ENCODE measurements at places on chromosomes 6 and 20.

DNA sequence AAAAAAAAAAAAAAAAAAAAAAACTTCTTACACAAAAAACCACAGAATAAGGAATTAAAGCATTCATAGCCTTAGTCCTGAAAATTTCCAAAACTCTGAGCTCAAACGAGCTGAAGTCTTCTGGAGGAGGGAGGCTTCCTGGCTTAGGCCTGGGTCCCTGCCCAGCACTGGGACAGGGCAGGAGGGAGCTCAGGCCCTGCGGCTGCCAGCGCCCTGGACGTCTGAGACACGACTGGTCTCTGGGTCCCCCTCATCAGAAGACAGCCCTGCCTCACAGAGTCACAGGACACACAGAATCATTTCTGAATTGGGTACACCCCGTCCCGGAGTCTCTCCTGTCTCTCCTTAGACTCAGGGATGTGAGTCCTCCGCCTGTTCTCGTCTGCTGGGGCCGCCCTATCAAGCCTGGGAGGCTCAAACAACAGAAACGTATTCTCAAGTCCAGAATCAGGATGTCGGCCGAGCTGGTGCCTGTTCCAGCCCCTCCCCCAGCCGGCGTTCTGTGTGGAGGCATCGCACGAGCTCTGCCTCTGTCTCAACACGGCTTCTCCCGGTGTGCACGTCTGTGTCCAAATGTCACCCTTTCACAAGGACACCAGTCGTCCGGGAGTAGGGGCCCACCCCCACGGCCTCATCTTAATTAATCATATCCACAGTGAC, 39.4 kb downstream of the ZBTB46 start:
- DNase-seq: no peak

- no peak for DNase-seq
These were observed 12.5 kb downstream of the GNL1 start for GRCh38 chr6:30543821-30544220.

GRCh38 chr6:70051197-70052124, 185.1 kb downstream of the COL19A1 start:
- DNase-seq: no peak

GRCh38 chr6:165081944-165082532, 227.4 kb downstream of the C6orf118 start:
- no peak for DNase-seq

DNA sequence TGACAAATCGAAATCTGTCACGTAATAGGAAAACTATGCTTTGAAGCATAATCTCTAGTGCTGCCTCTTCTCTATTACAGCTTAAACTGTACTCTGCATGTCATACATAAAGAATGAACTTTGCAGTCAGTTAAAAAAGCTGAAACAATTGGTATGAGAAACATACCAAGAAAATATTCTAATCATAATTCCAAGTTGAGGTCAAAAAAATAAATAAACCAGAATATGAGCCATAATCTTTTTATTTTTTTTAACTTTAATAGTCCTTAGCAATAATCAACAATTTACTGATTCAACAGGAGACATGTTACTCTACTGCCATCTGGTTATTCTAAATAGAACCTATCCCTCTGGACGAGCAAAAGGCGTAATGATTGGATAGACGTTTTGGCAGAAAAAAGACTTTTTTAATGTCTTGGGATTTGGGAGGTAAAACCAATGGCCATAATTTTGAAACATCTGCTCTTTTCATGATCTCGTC, 224.4 kb upstream of the FLRT3 start:
- no peak for DNase-seq

DNA sequence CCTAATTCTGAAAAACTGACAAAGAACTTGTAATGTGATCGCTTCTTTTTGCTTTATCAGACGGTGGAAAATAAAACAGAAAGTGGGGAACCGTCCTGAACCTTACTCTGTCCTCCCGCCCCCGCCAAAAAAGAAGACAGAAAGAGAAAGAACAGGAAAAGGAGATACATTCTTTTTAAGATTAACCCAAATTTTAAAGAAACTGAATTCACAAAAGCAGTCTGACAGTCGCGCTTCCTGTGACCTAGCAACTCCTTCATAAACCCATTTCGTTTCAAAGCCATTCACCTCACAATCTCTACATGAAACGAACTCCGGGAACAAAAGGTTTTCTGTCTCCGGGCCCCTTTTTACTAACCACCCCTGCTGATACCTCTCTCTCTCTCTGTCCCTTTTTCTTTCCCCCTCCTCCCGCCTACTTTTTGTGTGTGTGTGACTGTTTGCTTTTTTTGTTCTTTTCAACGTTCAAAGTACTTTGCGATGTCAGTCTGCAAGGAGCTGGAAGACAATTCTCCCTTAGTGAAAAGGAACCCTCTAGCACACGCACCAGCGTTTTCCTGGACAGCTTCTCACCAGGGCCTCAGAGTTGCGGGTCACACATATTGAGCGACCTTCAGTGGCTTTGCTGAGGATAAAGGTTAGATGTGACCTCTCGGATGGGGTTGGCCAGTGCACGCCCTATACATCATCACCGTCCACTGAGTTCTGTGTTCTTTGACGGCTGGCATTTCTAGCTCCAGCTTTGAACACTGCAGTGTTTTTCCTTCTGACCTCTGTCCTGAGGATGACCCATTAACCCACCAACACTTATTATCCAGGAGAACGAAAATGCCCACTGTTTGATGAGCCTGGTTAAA, 530 bp upstream of the NEDD9 start:
- DNase-seq: no peak

DNA sequence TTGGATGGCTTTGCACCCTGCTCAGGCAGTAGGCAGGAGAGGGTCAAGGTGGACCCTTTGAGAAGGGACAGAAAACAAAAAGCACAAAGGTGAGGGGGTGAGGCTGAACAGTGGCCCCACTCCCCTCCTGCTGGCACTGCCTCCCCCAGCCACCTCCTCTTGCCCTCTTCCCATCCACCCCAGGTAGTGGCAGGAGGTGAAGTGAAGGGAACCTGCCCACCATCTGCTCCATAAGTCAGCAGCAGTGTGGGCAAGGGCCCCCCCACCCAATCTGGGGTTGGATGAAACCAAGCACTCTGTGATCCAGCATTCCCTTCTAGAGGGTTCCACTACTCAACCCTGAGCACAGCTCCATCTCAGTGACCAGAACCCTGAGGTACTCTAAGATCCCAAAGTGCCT, 26.1 kb upstream of the SLC22A7 start:
- no peak for DNase-seq

DNA sequence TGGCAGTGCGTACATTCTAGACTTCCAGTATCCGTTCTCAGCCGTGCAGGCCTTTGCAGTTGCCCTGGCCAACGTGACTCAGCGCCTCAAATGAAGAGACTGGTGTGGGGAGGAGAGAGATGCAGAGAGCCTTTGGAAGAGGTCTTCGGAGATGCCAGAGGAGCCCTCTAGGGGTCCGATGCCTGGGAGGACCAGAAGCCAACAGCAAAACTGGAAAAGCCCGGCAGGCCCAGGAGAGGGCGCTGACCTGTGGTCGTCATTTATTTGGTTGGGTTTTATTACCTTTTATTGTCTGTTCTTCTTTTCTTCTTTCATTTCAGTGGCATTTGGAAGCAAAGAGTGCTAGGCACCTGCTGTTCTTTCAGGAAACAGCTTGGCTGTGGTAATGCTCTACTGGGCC, 53.3 kb upstream of the TMEM181 start:
- DNase-seq: no peak

- no peak for DNase-seq
These were observed 53.7 kb downstream of the KLHL31 start for GRCh38 chr6:53611889-53612288.
